ENCODE measurements at places on chromosomes 13 and 19. TPM values are rescaled to one million over a fixed set of nuclear protein-coding genes. Genes with fewer than 3 reads are reported as not detected.

The ICAM5 gene
- 0.41 TPM for total RNA-seq

The PLIN4 gene
- total RNA-seq = 7.1 TPM

The CDADC1 gene
- 18.5 TPM for total RNA-seq

The TTC9B gene
- not detected for total RNA-seq

The CEACAM7 gene
- total RNA-seq = not detected

The LRRC25 gene
- total RNA-seq = 18.7 TPM

The SLC25A41 gene
- not detected for total RNA-seq

The PTGIR gene
- total RNA-seq = 106 TPM

The SCN1B gene
- 25.1 TPM for total RNA-seq

DNA sequence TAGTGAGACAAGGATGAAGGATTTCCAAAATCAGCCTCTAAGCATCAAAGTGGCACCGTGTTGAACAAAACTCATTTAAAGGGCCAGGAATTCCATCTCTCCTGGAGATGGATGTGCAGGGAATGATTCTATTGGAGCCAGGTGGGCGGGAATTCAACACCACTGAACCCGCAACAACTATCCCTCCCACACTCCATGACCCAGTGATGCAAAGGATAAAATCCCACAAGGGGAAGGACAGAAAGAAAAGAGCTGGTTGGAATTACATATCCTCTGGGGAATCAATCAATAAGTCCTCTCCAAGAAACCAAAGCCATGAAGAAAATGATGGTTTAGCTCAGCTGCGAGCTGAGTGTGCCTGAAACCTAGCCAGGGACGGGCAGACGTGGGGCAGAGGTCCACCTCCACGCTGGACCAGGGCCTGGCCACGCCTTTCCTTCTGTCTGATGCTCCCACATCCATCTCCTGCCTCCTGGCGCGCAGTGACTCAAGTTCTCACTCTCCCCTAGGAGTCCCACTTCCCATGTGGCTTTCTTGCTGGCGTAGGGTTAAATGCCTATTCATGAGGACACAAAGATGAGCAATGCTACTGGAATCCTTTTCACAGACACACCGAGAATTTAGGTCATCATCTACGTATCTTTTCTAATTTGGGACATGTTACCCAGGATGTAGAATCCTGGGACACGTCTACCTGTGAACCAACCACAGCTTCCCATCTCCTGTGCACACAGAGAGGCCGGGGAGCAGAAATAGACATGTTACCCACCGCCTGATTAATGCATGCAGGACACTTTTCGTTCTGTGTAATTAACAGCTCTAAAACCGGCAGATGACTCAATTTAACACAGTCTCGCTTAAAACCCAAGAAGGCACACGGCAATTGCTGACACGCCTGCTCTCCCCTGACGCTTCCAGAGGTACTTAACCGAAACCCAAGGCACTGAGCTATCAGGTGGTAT is 48.6 kb downstream of the PEPD start:
- no peak for DNase-seq

GRCh38 chr13:99193152-99193551 is 7.5 kb upstream of the UBAC2 start:
- DNase-seq = no peak

DNA sequence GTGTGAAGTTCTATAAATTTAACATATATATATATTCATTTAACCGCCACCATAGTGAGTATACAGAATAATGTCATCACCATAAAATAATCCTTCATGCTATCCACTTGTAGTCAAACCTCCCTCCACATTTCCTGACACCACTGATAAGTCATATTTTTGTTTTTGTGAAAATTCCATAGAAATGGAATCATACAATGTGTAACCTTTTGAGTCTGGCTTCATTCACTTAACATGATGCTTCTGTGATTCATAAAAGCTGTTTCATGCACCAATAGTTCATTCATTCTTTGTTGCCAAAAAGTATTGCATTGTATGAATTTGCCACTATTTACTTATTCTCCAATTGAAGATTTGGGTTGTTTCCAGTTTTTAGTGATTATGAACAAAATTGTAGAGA is 497.5 kb upstream of the PCDH20 start:
- DNase-seq = no peak

DNA sequence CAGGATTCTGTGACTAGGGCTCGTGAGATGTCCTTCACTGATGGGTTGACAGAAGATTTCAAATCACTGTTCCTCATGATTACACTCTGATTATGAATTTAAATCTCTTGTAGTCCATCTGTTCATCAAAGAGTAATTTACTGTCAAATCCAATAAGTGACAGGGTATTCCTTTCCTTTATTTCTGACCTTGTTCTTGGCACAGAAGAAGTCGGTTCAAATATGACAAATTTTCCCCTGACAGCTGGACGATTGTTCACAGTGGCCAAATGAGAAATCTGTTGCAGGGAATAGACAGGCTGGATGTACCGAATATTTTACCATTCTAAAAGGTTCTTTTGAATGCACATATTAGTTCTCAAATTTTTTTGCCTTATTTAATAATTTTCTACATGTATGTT is 767.3 kb upstream of the GPC6 start:
- DNase-seq = no peak

DNA sequence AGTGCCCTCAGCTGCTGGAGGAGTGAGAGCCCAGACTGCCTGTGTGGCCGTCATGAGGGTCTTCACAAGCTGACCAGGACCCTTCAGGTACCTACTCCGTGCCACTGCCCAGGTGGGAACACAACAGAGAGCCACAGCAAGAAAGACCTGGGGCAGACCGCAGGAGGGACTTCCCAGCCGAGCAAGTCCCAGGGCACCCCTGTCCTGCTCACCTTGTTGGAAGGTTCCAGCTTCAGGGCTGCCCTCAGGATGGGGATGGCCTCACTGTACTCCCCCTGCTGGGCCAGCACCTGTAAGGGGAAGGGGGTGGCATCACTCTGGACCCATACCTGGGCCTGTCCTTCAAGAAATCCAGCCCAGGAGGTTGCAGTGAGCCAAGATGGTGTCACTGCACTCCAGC is 10.3 kb downstream of the FKBP8 start:
- DNase-seq = no peak

DNA sequence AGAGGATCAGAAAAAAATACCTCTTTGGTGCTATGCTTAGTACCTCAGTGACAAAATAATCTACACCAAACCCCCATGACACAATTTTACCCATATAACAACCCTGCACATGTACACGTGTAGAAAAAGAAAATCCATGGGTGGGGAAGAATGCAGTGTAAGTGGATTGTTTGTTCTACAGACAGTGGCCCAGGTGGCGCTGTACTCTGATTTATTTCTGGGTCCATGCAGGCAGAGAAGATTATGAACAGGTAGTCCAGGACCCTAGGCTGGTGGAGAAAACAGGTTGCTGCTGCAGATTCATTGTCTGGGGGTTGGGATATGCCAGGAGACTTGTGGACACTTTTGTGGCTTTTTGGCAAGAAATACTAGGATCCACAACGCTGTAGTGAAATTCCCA is 9.1 kb downstream of the ZNF100 start:
- no peak for DNase-seq

- DNase-seq = no peak
Observed at GRCh38 chr13:110885516-110885915, 29.4 kb downstream of the ANKRD10 start.

Measured in thoracic aorta (tissue), 2 donors.